Stimulated activated CD4-positive, alpha-beta T cell treated with anti-CD3 and anti-CD28 coated beads, Interleukin-1b, Interleukin-23, amount 100 ng/mL, for 24 hours (primary cell): ENCODE measurements at places on chromosomes 6 and 20.

GRCh38 chr6:105310371-105310770, 92.5 kb downstream of the PREP start:
- no peak for DNase-seq

DNA sequence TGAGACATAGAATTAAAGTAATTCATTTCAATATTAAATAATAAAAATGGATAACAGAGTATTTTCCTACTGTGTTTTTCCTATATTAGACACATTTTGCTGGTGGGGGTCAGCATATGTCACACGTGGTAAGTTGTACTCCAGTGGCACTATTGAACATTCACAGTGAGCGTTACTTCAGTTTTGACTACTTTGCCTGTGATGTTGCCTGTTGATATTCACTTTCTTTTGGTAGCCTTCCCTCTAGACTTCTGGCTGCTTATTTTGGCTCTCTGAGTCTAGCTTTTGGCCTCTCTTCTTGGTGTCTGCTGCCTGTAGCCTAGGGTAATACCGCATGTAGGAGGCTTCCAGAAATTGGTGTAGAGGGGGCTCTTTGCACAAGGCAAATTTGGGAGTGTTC, 64.4 kb upstream of the TFB1M start:
- no peak for DNase-seq

DNA sequence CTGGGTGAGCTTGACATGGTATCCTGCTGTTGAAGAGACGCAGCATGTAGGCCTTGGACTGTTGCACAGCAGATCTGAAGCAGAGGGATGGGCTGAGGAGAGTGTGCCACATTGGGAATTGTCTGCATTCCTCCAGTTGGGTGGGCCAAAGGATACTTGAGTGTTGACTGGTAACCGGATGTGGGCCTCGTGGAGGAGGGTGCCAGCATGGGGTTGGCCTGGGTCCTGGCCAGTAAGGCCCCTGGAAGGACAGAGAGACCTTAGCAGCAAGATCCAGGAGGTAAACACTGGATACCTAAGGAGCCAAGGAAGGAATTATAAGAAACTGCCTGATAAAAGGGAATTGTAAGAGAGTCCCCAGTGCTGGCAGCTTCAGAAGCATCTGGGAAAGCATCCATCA, 76.9 kb downstream of the FIG4 start:
- DNase-seq, result no peak

DNA sequence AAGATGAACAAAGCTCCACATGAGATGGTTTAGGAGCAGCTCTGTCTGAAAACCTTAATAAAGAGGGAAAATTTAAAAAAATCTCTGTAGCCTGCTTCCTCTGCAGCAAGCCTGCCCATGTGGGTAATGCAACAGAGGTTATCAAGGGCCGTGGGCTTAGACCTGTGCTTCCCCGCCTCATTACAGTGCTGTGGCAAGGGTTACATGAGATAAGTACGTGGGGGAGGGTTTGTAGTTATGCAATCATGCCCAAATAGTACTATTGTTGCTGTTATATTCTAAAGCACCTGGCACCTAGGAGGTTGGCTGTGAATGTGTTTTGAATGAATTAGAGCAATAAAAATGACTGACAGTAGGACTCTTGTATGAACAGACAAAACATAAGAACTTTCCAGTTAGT, 68.3 kb downstream of the PKHD1 start:
- no peak for DNase-seq

GRCh38 chr6:44260451-44261297, 3.3 kb upstream of the SLC35B2 start:
- no peak for DNase-seq

- no peak for DNase-seq
Observed at GRCh38 chr20:33827634-33828325, 16.6 kb downstream of the CHMP4B start.

DNA sequence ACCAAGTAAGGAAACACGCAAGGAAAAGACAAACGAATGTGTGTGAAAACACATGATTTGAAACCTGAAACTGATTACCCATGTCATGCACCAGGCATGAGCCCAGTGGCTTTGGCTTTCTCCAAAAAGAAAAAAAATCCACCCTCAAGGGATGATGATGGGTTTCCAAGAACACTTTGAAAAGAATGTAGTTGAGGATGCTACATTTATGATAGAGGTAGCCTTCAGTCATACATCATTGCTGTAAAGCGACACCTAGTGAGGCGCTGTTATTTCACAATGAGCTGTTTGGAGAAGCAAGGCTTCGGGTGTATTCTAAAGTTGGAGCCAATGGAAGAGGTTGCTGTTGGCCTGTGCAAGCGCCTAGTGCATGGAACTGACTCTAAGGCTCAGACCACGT, 124.9 kb downstream of the SCML4 start:
- no peak for DNase-seq

- DNase-seq, result no peak
Observed at GRCh38 chr6:134420614-134421181, 102.8 kb upstream of the SGK1 start.

GRCh38 chr6:109999740-110000139, 21.6 kb downstream of the GPR6 start:
- no peak for DNase-seq

GRCh38 chr6:40937491-40937890, 101.5 kb downstream of the UNC5CL start:
- DNase-seq, result no peak

DNA sequence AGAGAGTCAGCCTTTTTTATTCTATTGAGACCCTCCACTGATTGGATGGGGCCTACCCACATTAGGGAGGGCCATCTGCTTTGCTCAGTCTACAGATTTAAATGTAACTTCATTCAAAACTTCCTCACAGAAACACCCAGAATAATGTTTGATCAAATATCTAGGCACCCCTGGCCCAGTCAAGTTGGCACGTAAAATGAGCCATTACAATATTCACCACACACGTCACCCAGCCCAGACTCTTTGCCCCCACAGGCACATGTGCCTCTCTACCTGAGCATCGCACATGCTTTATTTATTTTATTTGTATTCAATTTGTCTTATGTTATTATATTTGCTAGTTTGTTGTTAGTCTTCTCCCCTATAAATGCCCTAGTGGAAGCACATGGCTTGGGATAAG, 70.9 kb upstream of the EYA2 start:
- no peak for DNase-seq

- DNase-seq, result no peak
Observed at GRCh38 chr6:143677577-143677890, 231 bp upstream of the PHACTR2 start.

GRCh38 chr6:158757753-158758090, 61.4 kb downstream of the EZR start:
- DNase-seq, result no peak

GRCh38 chr6:131765081-131765803, 42.6 kb upstream of the ENPP1 start:
- no peak for DNase-seq

DNA sequence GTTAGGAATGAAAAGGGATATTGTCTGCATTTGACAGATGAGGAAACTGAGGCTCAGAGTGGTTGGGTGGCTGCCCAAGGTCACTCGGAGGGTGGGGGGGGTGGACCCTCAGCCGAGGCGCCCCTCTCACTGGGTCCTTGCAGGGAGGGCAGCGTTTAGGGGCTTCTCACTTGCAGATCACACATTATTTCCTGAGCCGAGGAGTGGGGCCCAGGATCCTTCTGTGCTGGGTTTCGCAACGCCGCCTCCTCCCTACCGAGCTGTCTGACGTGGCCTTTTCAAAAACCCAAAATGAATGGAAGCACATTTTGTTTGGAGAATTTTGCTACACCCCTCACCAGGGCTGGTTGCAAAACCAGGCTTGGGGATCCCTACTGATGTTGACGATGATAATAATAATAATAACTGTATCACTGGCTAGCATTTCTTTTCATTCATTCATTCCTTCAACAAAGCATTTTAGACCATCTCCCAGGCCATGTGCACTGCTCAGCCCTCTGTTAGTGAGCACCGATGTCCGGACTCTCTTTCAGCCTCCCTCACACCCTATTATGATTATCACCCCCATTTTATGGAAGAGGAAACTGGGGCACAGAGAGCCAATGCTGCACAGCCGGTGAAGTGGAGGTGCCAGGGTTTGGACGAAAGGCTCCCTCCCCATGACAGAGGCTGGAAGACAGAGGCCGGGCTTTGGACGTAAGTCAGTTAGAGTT, 5.2 kb downstream of the DLGAP4 start:
- DNase-seq, result no peak

- DNase-seq, result no peak
Observed at GRCh38 chr20:17616480-17617211, 46.8 kb downstream of the DSTN start.

- DNase-seq, result no peak
Observed at GRCh38 chr6:99458319-99458718, 33.2 kb upstream of the PNISR start.

GRCh38 chr20:32959351-32960221, 44.6 kb downstream of the SUN5 start:
- no peak for DNase-seq
